Tibial nerve (tissue), 4 donors: ENCODE measurements at places on chromosomes 2 and 18. TPM values are rescaled to one million over a fixed set of nuclear protein-coding genes. Genes with fewer than 3 reads are reported as not detected.

Gene REEP1
- 2.1 TPM for total RNA-seq

Gene UNC80
- total RNA-seq, result not detected

Gene BMP10
- not detected for total RNA-seq

Gene SH3RF3
- 6.9 TPM for total RNA-seq

Gene ACVR2A
- total RNA-seq, result 26.4 TPM
